ENCODE measurements at places on chromosomes 16 and 17.

- no peak for DNase-seq
Measured at GRCh38 chr17:29124925-29125273, 55.3 kb downstream of the MYO18A start.

DNA sequence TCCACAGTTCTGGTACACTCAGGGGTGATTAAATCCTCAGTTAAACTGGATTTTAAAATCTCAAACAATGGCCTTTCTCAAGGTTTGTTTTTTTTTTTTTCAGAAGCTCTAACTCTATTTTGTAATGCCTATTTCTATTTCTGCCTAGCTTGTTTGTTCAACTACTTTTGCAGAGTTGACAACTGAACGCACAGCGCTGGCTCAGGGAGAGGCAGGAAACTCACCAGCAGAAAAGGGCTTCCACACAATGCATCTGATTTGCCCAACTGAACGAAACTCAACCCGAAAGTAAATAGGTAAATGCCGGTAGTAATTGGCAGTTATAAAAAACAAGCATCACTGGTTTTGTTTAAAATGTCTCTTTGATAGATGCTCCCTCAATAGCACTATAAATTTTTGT is 52.7 kb upstream of the CNEP1R1 start:
- no peak for DNase-seq

DNA sequence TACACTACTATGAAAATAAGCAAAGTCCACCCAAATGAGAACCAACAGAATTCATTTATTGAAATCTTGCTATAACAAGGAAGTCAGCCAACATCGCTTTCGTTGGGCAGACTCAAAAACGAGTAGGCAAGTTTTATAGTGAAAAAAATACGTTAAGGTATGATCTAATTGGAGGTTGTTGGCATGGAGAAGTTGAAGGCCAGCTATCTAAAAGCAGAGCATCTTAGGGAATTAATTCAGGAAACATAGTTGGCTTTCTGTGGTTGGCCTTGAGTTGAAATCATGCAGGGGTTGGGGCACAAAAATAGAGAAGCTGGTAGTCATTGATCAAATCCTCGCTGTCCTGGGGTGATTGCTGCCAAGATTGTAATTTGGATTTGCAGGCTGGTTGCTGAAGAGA is 118.3 kb downstream of the PPM1E start:
- no peak for DNase-seq

DNA sequence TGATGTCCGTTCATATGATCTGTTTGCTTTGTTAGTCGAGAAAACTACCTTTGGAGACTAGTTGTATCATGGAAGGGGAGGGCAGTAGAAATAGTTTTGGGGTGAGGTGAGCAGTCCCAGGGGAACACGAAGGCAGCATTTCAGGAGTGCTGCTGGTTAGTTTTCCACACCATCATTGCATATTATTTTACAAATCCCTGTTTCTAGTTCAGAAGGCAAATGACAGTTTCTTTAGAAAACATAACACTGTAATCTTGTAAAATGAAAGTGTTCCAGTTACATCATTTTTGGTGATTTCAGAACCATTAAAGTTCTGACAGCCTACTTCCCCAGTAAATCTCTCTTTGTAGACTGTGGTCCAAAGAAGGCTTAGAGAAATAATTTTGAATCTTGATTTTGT is 25.4 kb downstream of the BANP start:
- peak; percentile 43 for DNase-seq

- no peak for DNase-seq
Measured at GRCh38 chr16:71338632-71339031, 19.9 kb upstream of the CALB2 start.

DNA sequence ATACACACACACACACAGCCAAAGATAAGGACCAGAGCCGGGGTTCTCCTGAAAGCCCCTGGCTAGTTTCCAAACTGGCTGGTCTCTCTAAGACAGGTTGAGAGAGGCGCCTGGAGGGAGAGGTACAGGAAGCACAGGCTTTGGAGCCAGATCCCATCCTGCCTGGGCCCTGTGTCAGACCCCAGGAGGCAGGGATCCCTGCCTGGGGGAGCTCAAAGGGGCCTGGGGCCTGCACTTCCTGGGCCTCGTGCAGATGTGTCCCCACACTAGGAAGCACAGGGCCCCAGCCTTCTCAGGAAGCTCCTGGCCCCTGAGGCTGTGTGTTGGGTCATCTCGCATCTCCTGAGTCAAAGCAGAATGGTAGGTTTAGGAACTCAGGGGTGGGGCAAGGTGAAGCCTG is 16.0 kb downstream of the SLC5A10 start:
- no peak for DNase-seq

DNA sequence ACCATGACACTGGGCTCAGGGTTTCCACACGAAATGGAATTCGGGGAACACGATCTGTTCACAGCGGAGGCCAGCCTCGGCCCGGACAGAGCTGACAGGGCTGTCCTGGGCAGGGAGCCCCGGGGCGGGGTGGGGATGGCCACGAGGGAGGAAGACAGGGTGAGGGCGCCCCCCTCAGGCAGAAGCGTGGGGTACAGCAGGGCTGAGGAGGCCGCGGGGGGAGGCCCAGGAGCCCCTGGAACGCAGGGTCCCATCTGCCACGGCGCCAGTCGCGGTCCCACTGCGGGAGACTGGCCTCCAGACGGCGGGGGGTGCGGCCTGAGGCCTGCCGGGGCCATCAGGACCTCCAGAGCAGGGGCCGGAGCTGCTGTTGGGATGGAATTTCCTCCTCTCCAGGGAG is 75.9 kb downstream of the LMF1 start:
- no peak for DNase-seq

DNA sequence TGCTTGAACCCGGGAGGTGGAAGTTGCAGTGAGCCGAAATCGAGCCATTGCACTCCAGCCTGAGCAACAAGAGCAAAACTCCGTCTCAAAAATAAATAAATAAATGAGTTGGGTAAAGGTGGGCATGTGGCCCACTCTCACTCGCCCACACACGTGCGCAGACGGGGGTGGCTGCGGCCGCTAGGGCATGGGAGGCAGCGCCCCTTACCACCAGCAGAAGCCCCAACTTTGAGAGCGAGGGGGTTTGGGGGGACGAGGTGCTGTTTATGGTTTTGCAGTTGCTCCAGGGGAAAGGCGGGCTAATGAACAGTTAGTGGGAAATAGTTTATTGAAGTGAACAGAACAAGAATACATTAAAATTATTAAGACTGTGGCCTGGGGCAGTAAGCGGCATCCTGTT is 14.9 kb upstream of the RBFOX3 start:
- no peak for DNase-seq

GRCh38 chr17:56700919-56701420 is 107.5 kb downstream of the NOG start:
- DNase-seq: no peak

- DNase-seq: no peak
Measured at GRCh38 chr16:22912654-22913053, 98.7 kb downstream of the HS3ST2 start.

DNA sequence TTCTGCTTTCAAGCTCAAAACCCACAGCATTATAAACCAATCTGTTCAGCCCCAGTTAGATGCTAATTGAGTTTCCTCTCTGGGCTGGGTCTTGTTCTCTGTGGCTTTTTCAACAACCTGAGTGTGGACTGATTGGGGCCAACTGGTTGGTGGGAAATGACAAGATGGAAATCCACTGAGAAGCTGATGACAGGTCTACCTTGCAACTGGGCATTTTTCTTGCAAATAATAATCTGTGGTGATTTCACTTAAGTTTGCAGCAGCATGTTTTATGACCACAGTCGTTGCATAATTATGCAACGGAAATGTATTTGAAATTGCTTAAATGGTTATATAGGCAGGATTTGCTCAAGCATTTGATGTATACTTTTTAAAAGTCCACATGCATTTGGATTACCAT is 69.9 kb downstream of the AKAP1 start:
- DNase-seq: no peak

DNA sequence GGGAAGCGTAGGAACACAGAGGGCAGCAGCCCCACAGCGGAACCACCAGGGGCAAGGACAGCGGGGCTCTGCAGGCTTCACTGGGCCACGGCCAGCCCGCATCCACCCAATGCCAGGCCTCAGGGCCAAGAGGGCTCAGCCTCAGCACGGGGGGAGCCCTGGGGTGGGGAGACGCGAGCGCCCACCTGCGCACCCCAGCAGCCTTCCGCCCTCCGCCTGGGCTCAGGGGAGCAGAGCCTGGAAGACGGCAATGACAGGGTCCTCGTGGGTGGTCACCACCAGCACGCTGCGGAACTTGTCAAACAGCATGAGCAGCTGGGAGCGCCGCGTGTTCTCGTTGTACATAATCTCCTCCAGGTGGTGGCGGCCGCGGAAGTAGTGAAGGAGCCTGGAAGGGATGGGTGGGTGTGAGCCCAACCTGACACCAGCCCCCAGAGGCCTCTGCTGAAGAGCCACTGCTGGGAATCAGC is 8.5 kb downstream of the MPG start:
- DNase-seq: no peak

GRCh38 chr17:82031885-82032627 is 578 bp downstream of the RAC3 start:
- DNase-seq: no peak

- no peak for DNase-seq
Measured at GRCh38 chr16:57066625-57067024, 25.8 kb upstream of the CPNE2 start.

- no peak for DNase-seq
Measured at GRCh38 chr16:55508271-55508921, 476 bp upstream of the LPCAT2 start.

DNA sequence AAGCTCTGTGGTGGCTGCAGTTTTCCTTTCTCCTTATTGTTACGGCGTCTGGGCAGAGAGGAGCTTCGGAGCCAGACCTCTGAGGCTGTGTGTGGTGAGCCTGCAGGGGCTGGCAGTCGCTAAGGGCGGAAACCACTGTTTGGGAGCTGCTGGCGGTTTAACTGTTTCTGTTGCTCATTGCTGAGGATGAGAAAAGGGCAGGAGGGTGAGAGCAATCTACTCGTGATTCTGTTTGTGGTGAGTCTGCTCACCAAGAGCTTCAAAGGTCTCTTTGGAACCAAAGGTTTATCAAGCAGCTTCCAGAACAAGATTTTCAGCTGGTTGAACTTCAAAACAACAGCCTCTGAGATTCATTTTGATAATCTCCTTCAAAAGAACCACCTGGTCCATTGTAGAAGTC is 143.9 kb downstream of the ANKFN1 start:
- DNase-seq: peak; percentile 7

DNA sequence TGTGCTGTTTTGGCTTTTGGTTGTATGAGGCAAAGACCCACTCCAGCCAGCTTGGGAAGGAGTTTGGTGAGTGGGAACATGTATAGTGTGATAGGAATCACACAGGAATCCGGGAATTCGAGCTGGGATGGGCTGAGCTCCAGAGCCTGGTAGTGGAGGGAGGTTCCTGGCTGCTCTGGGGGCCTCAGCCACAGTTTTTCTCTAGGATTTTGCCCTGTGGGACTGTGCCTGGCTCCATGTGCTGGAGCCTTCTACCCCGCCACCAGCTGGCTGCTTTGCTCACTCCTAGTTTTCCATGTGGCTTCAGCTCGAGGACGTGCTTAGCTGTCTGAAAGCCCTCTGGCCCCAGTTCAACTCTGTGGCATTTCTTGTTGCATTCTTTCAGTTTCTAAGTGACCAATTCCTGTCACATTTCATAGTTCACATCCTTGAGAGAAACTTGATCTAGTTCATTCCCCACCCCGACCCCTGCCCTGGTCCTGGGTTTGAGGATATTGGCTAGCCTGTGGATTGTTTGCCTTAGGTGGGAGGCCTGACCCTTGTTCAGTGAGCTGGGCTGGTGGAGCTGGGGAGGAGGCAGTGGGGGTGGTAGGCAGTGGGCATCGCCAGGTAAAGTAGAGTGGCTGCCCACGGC is 5.0 kb downstream of the SEC14L1 start:
- peak; percentile 88 for DNase-seq

GRCh38 chr17:44983563-44983962 is 15.5 kb upstream of the C1QL1 start:
- no peak for DNase-seq

GRCh38 chr16:52912565-52913173 is 140.0 kb downstream of the CHD9NB start:
- peak; percentile 56 for DNase-seq

DNA sequence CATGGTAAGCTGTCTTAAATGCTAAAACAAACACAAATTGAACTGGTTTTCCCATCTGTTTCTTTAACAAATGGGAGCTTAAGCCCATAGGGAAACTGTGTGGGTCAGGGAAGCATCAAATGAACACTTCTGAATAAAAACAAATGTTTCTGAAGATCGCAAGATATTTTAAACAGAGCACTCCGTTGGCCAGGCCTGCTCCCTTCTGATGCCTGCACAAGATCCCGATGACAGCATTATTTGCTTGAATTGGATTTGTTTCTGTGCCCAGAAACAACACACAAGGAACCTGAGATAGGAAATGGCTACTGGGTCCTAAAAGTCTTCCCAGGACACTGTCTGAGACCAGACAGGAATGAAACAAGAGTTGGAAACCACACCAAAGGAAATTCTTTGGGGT is 425.8 kb upstream of the ZFHX3 start:
- no peak for DNase-seq

DNA sequence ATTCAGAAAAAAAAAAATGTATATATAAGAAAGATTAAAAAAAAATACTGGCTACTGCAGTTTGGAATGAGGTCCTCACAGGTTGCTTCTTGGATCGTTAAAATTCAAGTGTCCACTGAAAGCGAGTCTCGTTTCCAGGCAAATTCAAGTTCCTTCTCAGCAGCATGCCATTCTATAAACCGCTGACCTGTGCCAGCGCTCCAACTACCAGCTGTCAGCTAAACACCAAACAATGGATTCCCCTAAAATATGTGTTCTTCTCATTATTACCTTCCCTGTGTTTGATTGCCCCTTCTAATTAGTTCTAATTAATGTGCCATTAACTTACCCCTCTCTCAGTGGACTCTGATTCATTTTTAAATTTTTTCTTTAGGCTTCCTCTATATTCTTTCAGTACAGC is 92.4 kb downstream of the DNAH9 start:
- DNase-seq: no peak

- DNase-seq: no peak
Measured at GRCh38 chr17:43936434-43936833, 5.8 kb downstream of the PPY start.

DNA sequence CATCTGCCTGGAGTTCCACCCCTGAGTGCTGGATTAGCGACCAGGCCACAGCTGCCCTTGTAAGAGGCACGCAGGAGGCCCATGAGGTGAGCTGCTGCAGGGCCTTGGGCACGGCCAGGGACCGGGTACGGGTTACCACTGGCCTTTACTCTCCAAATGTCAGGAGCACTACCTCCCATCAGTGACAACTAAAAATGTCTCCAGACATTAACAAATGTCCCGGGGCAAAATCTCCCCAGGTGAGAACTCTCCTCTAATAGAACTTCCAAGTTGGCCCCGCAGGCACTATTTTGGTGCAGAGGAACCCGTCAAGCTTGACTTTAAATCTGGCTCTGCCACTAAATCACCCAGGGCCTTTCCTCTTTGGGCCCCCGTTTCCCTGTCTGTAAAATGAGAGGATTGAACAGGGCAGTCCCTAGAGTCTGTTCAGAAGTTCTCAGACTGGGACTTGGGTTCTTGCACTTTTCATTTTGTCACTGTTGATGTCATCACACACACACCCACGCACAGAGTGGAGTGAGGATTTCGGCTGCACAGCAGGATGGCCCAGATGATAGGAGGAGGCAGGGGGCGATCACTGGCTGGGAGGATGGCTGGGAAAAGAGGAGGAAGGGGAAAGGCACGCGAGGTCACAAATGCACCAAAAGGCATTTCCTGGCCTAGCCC is 24.5 kb upstream of the MAPT start:
- peak; percentile 14 for DNase-seq
